ENCODE measurements at places on chromosomes 11 and 22. TPM values are rescaled to one million over a fixed set of nuclear protein-coding genes. Genes with fewer than 3 reads are reported as not detected.

Gene GAS2
- total RNA-seq: 2.4 TPM

Gene SCGB2A2
- total RNA-seq: not detected

Gene TTC36
- total RNA-seq: not detected

Gene SLC22A9
- not detected for total RNA-seq

Gene B3GAT3
- total RNA-seq: 50.5 TPM

Gene CARNS1
- 0.51 TPM for total RNA-seq

Gene KRTAP5-10
- not detected for total RNA-seq

Gene ACRV1
- total RNA-seq: not detected

Gene KRTAP5-9
- total RNA-seq: not detected

Gene CHST1
- 6.3 TPM for total RNA-seq

Gene ADAMTS8
- 0.12 TPM for total RNA-seq

Gene DAGLA
- total RNA-seq: 1.9 TPM

Gene CCDC116
- not detected for total RNA-seq

Gene BTBD18
- total RNA-seq: not detected

Gene CYB5R2
- total RNA-seq: 14.0 TPM

Gene ART1
- not detected for total RNA-seq

Gene RFPL1
- not detected for total RNA-seq

Gene UPK3A
- not detected for total RNA-seq

Gene GGT5
- total RNA-seq: 114 TPM

Gene CDC42BPG
- not detected for total RNA-seq

Gene SPON1
- total RNA-seq: 59.4 TPM

Gene RTN4RL2
- 10.6 TPM for total RNA-seq

Gene C22orf23
- total RNA-seq: not detected

Gene EHF
- total RNA-seq: 0.09 TPM

Gene NDUFC2
- total RNA-seq: 84.8 TPM

Gene OR52I2
- total RNA-seq: not detected

Gene SLC25A45
- total RNA-seq: 3.5 TPM

Gene MMP1
- 0.82 TPM for total RNA-seq

Gene RIBC2
- total RNA-seq: not detected

Gene CSF2RB
- total RNA-seq: 0.17 TPM

Gene HBB
- total RNA-seq: not detected

Gene GSTT2
- 2.3 TPM for total RNA-seq

Gene GRIA4
- total RNA-seq: not detected

Gene KCNJ4
- 0.09 TPM for total RNA-seq

Gene TUBA8
- 0.77 TPM for total RNA-seq

Gene POTEH
- not detected for total RNA-seq

Gene AGBL2
- 1.4 TPM for total RNA-seq

Gene DDI1
- total RNA-seq: not detected

Gene GGTLC3
- not detected for total RNA-seq

Gene OR52A1
- total RNA-seq: not detected

Gene DMC1
- total RNA-seq: 1.7 TPM

Gene PHLDA2
- 19.1 TPM for total RNA-seq

Gene NEFH
- 0.85 TPM for total RNA-seq

Gene OR4A16
- not detected for total RNA-seq

Gene RHOD
- 28.9 TPM for total RNA-seq

Data from pericardium fibroblast (primary cell).